ENCODE measurements at places on chromosomes 3 and 15. TPM values are rescaled to one million over a fixed set of nuclear protein-coding genes. Genes with fewer than 3 reads are reported as not detected.

Gene STX19
- not detected for total RNA-seq

Gene GABRB3
- total RNA-seq: not detected

GRCh38 chr3:134249296-134249841, 1.3 kb downstream of the RYK start:
- no peak for DNase-seq

DNA sequence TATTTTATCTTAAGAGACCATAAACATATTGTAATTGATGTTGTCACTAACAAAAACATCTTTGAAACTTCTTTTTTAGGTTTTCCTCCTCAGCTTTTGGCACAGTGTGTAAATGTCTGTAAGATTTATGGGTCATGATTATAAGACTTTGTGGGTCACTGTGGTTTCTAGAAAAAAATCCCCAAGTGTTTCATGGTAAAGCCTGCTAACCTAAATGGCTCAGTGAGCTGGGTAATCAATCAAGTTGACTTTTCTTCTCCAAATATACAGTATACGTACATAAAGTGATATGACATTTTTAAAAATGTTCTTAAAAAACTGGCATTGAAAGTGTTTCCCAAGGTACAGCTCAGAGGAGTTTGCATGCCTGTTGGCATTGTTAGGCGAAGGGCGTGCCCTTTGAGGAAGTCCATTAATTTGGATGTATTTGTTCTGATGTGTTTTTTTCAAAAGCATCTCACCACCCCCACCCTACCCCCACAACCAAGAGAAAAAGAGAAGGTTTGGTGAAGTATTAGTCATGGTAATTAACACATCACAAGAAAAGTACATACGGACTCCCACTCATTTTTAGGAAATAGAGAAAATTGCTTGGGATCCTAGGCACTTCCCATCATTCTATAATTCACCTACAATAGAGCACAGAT, 385.4 kb upstream of the LRRC3B start:
- DNase-seq: no peak

DNA sequence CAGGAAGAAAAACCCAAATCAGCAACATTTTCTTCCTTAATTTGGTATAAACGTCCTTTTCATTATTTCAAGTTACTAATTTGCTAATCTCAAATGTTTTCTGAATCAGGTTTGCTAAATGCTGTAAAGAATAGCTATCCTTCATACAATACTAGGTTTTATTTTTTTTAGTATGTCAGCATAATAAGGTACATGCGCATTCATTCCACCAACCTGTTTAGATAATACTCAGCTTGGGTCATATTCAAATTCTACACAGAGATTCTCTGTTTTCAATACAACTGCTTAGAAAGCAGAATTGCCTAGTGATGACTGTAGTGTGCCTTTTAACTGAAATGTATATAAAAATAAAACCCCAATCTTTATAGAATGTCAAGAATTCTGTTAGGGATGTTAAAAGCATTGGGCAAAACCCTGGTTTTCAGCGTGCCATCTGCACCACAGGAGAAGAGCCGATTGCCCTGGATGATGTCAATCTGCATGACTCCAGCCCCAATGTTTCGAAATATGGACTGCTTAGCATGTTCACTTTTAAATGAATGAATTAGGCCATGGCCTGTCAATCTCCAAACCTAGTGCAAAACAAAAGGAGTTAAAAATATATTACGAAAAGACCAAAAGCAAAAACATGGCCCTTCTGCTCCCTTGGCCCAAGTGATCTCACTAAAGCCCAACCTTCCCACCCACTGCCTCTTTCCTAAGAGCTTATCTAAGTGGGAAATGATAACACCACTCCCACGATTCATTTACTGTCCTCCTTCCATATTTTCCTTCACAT, 107.4 kb downstream of the GLDN start:
- DNase-seq: no peak

DNA sequence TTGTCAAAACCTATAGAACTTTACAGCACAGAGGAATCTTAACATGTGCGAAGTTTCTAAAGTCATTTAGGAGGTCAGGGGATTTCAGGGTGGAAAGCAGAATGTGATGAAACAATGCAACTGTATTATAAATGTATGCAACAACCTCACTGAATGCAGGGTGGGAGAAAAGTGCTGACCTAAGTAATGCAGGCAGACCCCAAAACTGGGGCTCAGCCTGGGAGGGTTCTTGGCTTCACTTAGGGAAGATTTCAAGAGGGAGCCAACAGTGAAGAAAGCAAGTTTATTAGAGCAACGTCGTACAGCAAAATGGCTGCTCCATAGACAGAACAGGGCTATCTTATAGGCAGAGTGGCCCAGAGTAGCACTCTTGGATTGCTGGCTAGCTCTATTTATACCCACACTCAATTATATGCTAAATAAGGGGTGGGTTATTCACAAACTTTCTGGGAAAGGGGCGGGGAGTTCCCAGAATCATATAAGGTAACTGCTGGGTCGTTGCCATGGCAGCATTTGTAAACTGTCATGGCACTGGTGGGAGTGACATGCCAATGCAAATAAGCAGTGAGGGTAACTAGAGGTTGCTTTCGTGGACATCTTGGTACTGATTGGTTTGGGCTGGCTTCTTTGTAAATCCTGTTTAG, 14.2 kb upstream of the CAND2 start:
- DNase-seq: no peak

- DNase-seq: no peak
Observed at GRCh38 chr3:35484929-35485530, 154.3 kb upstream of the ARPP21 start.

GRCh38 chr3:120743556-120744195, 1.1 kb downstream of the GTF2E1 start:
- DNase-seq: no peak

GRCh38 chr3:8970971-8971589, 7.8 kb upstream of the RAD18 start:
- DNase-seq: peak; percentile 75

DNA sequence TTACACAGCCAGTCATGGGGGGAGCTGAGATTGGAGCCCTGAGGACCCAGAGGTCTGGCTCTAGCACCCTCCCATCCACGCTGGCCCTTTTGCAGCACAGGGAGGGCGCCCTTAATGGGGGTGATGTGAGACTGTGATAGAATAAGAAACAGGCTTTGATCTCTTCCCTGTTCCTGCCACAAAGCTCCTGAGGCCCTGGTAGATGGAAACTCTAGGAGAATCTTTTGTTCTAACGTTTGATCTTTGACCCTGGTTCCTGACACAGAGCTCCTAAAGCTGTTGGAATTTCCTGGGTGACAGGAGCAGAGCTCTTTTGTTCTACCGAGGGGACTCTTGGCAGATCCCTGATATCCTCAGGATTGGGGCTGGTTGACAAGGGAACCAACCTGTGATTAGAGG, 1.2 kb upstream of the UROC1 start:
- DNase-seq: no peak

DNA sequence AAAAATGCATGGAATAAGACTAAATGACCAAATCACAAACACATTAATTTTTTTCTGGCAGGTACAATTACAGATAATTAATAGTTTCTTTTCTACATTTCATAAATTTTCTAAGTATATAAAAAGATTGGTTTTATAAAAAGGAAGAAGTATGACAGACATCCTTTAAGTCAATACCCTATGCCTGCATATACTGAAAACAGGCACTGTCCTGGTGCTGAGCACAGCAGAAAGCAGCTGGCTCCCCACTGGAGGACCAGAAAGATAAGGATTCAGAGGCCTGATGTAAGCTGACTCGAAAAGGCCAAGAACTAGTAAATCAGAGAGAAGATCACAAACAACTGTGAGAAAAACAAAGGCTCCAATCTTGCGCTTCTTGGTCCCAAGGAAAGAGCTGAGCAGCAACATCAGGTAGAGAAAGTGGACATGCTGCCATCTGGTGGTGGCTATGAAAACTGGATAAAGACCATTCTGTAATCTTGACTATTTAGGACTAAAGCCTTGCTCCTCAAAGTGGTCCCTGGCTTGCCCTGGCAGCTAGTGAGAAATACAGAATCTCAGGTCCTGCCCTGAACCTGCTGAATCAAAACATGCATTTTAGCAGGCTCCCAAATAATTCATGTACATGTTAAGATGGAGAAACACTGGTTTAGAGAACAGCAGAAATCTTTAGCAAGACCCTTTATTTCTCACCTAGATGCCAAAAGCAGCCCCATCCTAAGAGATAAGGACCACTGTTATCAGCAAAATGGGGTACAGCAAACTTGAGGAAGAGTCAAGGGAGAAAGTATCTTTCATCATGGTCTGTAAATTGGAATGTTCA, 76.0 kb downstream of the TRANK1 start:
- peak; percentile 42 for DNase-seq

DNA sequence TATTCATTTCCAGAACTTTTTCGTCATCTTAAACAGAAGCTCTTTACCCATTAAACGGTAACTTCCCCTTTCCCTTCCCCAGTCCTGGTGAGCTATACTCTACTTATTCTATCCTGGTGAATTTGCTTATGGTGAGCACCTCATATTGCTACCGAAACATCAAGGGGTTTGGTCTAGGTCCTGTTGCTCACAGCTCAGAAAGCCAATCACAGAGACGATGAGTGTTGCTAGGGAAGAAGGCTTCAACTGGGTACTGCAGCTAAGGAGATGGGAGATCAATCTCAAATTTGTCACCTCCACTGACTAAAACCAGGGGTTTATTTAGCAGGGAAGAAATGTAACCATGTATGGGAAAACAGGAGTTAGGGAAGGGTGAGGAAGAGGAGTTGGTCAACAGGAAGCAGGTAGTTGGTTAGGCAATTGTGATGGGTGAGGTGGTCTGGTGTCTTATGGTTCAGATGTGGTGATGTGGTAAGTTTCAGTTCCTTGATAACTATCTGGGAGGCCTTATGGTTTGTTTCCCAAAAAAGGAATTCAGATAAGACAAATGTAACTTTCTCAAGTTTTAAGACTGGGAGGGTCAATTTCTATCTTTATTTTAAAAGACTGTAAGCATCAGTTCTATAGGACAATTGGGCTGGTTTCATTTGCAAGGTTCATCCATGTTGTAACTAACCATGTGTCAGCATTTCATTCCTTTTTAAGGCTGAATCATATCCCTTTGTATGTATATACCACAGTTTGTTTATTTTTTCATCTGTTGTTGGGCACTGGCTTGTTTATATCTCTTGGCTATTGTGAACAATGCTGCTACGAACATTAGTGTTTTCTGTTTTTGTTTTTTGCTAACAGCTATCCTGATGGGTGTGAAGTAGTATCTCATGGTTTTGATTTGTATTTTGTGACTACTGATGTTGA, 24.3 kb downstream of the ARHGAP11B start:
- no peak for DNase-seq

DNA sequence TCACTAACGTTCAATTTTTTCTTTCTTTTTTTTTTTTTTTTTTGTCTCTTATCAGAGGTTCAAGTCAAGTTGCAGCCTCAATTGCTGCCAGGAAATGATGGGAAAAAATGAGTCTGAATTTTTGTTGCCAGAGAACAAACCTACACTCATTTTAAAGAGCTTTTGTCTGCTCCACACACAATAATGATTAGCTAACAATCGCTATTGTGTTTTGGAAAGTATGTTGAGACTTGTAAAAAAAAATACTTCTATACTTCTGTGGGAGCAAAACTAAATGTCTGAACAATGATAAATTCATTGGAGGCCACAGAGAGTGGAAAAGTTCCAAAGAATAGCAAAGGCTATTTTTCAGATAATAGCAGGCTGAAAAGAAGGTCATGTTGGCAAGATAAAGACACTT, 176.3 kb upstream of the LMCD1 start:
- DNase-seq: no peak

DNA sequence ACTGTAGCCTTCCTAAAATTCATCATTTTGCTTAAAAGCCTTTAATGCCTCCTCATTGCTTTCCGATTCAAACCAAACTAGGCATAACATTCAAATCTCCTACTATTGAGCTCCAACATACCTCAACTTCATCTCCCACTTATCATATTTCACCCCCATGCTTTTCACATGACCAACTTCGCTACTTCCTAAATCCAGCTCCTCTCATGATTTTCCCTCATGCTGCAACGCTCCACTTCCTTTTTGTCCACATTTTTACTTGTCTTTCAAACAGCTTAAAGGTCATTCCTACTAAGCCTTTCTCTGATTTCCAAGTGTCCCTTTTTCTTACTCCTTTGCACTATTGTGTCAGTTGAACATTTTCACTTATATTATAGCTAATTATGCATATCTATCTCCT, 20.3 kb upstream of the ANXA2 start:
- no peak for DNase-seq

- no peak for DNase-seq
Observed at GRCh38 chr3:181326637-181327223, 337.2 kb upstream of the DNAJC19 start.

DNA sequence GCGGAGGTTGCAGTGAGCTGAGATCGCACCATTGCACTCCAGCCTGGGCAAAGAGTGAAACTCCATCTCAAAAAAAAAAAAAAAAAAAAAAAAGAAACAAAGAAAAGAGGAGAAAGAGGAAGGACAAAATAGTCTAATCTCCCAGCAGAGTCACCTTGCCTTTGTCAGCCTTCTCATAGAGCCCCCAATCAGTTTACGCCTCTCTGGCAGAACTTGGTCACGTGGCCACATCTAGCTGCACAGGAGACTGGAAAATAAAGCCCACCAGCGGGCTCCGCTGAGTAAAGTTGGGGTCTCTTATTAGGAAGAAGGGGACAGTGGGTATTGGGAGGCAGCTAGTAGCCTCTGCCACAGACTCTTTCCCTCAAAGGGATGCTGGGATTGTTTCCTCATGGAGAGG, 41.9 kb downstream of the USP13 start:
- DNase-seq: no peak

DNA sequence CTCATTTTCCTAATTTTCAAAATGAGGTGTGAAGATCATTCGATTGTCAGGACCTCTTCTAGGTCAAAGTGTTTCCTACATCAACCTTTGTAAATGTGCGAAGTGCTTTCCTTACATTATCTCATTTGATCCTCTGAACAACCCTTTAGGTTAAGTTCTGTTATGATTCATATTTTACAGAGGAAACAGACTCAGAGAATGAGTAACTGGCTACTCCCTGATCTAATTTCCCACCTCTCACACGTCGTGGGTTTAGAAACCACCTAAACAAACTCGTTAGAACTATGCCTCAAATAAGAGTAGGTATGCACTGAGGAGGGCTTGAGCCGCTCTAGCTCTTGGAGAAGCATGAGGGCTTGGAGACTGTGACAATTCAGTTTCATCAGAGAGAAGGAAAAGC, 148.6 kb downstream of the CD47 start:
- peak; percentile 37 for DNase-seq

DNA sequence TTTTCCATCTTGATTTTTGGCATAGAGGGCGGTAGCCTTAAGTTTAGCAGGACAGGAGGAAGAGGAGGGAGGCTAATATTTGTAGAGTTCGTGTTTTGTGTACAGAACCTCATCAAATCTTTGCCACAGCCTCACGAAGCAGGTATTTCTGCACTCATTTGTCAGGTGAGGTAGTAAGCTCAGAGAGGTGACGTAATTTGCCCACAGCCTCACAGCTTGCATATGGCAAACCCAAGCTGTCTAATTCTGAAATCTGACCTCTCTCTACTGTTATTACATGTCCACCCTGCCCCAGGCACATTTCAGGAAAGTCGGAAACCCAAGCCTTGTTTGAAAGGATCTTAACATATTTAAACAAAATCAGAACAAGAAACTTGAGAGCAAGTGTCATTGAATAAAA, 91.1 kb upstream of the TPM1 start:
- no peak for DNase-seq

Data from activated CD4-positive, alpha-beta memory T cell treated with anti-CD3 and anti-CD28 coated beads, Interleukin-2, amount 10 ng/mL, durations not matched to agents 7 days and 5 days (primary cell).